ENCODE measurements at places on chromosomes 7 and 10.
A peak's percentile ranks its signal among the peaks of the same experiment; 100 is the strongest.

- DNase-seq: no peak
These were observed 75.7 kb downstream of the PTPRE start for GRCh38 chr10:127982601-127983000.

- DNase-seq: no peak
These were observed 992.3 kb downstream of the KCNMA1 start for GRCh38 chr10:76645341-76645740.

GRCh38 chr7:30511973-30512662, 7.5 kb upstream of the GGCT start:
- DNase-seq: no peak

- no peak for DNase-seq
These were observed 22.4 kb upstream of the PPA1 start for GRCh38 chr10:70255329-70256299.

DNA sequence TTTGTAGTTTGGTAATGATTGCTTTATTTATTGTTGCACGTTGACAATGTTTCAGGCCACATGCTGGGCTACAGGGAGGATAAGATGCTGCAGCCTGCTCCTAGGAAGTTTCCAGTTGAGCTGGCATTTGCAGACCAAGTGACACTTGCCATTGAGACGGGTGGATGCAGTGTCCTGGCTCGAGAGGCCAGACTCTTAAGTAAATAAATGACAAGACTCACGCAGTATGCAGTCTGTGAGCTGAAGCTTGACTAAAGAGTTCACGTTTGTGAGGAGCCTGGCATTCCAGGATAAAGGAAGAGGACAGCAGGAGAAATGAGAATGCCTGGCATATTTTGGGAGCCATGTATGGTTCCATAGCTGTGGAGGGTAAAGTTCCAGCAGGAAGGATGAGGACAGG, 105.8 kb downstream of the BAMBI start:
- no peak for DNase-seq

GRCh38 chr10:78938695-78939672, 129.8 kb upstream of the ZMIZ1 start:
- DNase-seq: no peak

DNA sequence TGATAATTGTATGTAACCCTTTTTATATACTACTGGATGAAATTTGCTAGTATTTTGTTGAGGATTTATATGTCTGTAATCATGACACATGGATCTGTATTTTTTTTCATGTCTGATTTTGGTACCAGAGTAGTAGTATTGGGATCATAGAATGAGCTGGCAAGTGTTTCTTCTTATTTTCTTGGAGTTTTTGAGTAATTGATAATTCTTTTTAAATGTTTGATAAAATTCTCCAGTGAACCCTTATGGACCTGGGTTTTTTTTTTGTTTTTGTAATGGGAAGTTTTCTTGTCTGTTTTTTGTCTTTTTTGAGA, 28.4 kb downstream of the ZNF33A start:
- no peak for DNase-seq

DNA sequence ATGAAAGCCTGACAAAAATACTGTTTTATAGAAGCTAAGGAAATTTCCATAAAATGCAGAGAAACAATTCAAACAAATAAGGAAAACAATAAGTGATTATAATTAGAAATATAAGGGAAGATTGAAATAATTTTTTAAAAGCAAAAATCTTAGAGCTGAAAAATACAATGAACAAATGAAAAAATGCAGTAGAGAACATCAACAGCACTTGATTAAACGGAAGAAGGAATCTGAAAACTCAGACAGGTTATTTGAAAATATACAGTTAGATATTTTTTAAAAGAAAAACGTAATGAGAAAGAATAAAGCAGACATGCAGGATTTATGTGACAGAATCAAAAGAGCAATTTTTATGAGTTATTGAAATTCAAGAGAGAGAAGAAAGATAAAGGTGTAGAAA, 279.1 kb upstream of the MAGI2 start:
- DNase-seq: no peak

- DNase-seq: no peak
These were observed 31.0 kb downstream of the SBDS start for GRCh38 chr7:66964411-66964810.

DNA sequence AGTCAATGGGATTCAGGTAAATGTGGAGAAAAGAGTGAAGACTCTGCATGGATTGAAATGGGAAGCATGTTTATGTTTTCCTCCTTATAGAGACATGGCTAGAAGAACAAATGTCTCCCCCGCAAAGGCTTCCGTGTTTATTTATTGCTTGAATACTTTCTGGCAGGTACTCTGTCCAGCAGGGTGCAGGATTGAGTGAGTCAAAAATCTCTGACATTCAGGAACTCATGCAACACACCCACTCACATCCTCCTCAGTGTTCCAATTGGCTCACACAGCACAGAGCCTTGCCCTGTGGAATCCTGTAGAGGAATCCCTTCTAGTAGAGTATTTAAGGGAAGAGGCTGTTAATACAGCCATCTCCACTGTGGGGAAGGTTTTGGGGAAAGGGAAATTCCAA, 290.3 kb upstream of the VWC2 start:
- DNase-seq: no peak

DNA sequence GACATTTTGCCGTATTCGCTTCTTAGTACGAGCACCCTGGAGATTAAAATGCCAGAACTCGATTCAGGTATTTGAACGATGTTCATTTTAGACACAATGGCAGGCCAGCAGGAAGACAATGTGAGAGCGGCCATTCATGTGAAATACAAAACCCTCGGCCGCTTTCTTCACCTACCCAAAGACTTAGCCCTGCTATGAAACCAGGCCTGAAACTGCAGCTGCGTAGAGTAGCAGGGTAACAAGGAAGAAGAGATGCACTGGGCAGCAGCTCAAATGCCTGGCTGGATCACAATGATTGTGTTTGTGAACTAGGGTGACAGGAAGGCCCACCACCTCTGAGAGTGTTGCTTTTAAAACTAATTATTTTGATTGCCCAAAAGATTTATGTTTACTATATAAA, 234.8 kb downstream of the TRIL start:
- no peak for DNase-seq

DNA sequence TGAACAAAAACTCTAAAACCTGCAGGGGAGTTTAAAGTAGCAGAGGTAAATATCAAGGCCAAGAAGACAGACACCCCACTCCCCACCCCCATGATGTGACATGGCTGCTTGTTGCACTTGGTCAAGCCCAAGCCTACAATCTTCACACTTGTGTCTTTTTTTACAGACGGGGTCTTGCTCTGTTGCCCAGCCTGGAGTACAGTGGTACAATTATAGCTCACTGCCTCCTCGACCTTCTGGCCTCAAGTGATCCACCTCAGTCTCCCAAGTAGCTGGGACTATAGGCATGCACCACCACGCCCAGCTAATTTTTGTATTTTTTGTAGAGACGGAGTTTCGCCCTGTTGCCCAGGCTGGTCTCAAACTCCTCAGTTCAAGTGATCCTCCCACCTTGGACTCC, 71.9 kb upstream of the CYTH3 start:
- DNase-seq: no peak

GRCh38 chr10:103757531-103758293, 97.7 kb downstream of the SH3PXD2A start:
- DNase-seq: no peak

GRCh38 chr10:50739618-50740292, at the start of gene ASAH2B:
TSS of gene ASAH2B (plus strand) at chr10:50739936. CDS start at chr10:50745131, 5,195 bp downstream.
- peak; percentile 43 for DNase-seq

DNA sequence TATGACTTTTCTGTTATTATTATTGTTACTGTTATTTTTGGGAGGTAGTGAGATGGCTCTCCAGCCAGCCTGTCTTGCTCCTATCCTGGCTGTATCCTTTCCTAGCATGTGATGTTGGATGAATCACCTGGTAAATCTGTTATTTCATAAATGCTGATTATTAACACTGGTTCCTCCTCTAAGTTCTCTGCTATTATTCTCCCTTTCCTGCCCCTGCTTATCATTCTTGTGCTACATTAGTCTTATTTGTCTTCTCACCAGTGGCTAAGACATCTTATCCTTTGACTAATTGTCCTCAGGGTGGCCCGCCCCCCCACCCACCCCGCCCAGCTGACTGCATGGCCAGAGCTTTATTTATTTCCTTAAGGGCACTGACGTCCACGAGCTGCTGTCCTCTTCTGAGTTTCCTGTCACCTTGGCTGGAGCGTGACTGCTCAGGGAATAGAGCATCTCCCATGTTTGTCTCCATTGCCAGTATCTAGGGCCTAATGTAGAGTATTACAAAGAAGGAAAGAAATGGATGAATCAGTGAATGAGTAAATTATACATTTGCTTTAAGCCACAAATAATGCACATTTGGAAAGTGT, 110.1 kb upstream of the KLF6 start:
- DNase-seq: no peak

DNA sequence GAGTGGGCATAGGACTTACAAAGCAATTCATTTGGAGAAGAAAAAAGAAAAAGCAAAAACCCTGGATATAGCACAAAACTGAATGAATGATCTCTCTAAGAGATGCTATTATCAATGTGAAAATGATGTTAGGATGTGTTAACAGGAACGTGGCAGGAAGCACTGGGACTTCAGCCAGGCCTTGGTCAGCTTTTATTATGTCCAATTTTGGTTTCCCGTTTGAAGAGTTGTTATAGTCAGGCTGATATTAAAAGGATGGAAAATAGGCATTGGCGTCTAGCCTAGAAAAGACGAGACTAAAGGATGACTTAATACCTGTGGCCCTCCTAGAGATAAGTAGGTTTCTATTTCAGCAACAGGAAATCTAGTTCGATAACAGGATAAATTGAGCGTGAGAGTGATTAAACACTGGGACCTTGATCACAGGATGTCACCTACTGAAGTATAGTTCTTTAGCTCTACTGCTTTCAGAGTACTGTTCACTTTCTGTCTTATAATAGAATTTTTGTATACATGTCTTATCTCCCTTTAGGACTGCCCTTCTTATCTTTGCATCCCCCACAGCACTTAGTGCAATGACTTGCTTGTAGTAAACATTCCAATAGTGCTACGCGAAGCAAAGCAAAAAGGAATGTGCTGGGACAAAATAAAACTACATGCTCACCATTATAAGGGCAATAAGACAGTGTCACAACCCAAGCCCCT, 99.8 kb upstream of the AGBL3 start:
- DNase-seq: no peak

GRCh38 chr7:79258826-79259225, 194.6 kb downstream of the MAGI2 start:
- no peak for DNase-seq

DNA sequence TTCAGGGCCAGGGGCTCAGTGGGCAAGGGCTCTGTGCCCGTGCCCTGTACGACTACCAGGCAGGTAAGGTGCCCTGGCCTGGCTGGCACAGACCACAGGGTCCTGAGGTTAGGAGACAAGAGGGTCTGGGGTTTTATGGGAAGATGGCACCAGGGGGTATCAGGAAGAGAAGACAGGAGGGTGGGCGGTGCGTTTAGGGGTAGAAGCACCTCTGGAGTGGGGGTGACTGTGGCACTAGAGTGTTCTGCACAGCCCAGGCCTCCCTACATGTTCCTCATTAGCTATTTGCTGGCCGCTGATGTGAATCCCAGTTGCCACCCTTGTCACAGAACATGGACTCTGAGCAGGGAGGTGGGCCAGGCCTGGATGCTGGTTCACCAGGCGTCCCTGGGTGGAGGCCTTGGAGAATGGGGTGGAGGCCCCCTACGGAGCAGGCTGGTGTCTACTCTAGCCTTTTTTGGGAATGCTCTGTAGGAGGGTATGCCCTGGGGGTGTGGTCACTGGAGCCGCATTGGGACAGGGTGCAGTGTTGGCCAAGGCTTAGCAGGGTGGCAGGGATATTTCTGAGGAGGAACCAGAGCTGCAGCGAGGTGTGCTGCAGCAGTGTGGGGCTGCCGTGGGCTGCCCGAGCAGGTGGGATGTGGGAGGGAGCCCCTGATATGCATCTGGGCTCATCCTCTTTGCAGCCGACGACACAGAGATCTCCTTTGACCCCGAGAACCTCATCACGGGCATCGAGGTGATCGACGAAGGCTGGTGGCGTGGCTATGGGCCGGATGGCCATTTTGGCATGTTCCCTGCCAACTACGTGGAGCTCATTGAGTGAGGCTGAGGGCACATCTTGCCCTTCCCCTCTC, 5.0 kb downstream of the PGAM2 start:
- no peak for DNase-seq

- DNase-seq: no peak
These were observed 177.9 kb downstream of the TNS3 start for GRCh38 chr7:47404010-47404409.

GRCh38 chr10:42830237-42830636, 47.6 kb downstream of the BMS1 start:
- DNase-seq: no peak

GRCh38 chr7:123663200-123663599, 7.5 kb downstream of the LMOD2 start:
- no peak for DNase-seq

DNA sequence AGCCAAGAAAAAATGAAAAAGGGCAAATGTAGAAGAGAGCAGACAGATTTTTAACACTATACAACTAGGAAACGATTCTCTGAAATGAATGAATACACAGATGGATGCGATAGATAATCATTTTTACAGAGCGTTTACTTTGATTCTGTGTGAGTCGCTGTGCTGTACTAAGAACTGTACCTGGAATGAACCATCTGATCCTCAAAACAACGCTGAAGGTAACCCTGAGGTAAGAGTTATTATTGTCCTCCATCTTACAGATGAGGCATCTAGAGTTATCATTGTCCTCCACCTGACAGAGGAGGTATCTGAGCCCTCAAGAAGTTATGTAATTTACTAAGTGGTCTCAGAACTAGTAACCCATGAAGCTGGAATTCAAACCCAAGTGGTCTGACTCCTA, 80.2 kb downstream of the CHCHD3 start:
- DNase-seq: no peak

DNA sequence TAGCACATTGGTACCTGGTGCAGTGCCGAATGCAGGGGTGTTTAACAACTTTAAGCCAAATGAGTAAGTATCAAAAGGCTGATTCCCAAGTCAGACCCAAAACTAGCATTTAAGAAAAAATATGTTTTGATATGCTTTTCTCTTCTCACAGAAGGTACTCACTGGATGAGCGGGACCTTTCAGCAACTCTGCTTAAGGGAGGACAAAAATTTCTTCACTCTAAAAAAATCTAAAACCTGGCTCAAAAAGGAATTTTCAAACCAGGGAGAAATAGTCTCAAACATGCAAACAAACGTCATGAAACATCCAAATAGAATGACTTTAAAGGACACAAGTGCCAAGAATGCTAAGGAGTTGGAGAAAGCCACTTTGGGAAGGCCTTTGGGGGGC, 962.1 kb downstream of the KCNMA1 start:
- DNase-seq: no peak

GRCh38 chr7:129074361-129074871, 19.5 kb upstream of the TNPO3 start:
- no peak for DNase-seq

- DNase-seq: no peak
These were observed 212.7 kb upstream of the FAM3C start for GRCh38 chr7:121608785-121609184.

- DNase-seq: no peak
These were observed 72.5 kb upstream of the KCNMA1 start for GRCh38 chr10:77710081-77710551.
